ENCODE measurements at places on chromosomes 13 and 19.

GRCh38 chr19:12606796-12607195 lies 3.8 kb downstream of the ZNF490 start:
- no peak for DNase-seq

GRCh38 chr13:111856571-111856970 lies 210.4 kb upstream of the SOX1 start:
- DNase-seq: no peak

- DNase-seq: no peak
Observed at GRCh38 chr19:3119693-3120380, 16.0 kb upstream of the GNA15 start.

- no peak for DNase-seq
Observed at GRCh38 chr19:11693505-11694499, 44.9 kb downstream of the ZNF823 start.

- DNase-seq: no peak
Observed at GRCh38 chr19:50861496-50862286, 7.0 kb downstream of the KLK3 start.

GRCh38 chr19:44072543-44073401 lies 813 bp downstream of the ZNF284 start:
- DNase-seq: no peak

DNA sequence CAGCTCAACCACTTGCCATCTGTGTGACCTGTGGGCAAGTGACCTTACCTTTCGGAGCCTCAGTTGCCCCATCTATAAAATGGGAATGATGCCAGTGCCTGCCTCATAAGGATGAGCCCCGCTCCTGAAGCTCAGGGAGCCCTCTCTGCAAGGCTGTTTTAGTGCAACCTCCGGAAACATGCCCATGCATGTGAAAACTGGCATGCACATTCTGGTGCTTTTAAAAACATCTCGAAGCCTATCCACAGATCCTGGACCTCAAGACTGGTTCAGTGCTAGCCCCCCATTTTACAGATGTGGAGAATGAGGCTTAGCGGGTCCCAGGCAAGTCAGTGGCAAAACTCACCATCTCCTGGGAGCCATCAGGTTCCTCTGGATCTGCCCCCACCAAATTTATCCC lies 5.6 kb downstream of the CADM4 start:
- no peak for DNase-seq

GRCh38 chr19:40335855-40336600 lies 12.2 kb downstream of the C19orf47 start:
- no peak for DNase-seq

DNA sequence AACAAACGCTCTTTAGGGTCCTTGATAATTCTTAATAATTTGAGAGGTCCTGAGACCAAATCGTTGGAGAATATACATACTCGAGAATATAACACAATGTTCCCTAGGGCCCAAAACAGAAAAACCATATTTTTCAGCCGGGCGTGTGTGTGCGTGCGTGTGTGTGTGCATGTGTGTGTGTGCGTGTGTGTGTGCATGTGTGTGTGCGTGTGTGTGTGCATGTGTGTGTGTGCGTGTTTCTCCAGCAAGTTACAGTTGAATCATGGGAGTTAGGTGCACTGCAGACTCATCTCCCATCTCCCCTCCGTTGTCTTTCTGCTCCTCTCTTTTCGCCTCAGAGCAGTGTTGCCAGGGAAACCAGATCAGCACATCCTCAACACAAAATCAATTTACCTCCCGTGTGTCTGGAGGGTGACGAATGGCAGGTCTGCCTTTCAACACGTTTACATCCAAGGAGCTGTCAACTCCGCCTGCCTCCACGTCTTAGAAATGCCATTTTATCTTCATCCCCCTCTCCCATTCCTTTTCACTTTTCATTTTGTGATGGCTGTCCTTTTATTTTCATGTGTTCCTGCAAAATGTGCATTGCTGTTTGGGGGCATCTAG lies 8.3 kb upstream of the PNMA8B start:
- DNase-seq: no peak

- DNase-seq: no peak
Observed at GRCh38 chr19:46023311-46023779, 492 bp upstream of the PGLYRP1 start.

GRCh38 chr19:39038098-39038497 lies 5.7 kb upstream of the FBXO27 start:
- DNase-seq: peak; percentile 78

DNA sequence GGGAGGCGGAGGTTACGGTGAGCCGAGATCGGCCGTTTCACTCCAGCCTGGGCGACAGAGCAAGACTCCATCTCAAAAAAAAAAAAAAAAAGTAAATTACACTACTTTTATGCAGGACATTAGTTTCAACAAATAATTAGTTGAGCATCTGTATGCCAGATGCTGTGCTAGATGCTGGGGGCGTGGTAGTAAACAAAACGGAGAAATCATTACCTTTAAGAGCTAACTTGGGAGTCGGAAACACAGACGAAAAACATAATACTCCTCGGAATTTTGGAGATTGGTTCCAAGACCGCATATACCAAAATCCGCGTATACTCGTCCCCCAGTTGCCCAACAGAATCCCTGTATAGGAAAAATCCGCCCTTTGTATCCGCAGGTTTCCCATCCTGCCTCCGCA lies 1.3 kb upstream of the DUS3L start:
- no peak for DNase-seq

GRCh38 chr13:111253365-111253872 lies 67.0 kb upstream of the TEX29 start:
- no peak for DNase-seq

DNA sequence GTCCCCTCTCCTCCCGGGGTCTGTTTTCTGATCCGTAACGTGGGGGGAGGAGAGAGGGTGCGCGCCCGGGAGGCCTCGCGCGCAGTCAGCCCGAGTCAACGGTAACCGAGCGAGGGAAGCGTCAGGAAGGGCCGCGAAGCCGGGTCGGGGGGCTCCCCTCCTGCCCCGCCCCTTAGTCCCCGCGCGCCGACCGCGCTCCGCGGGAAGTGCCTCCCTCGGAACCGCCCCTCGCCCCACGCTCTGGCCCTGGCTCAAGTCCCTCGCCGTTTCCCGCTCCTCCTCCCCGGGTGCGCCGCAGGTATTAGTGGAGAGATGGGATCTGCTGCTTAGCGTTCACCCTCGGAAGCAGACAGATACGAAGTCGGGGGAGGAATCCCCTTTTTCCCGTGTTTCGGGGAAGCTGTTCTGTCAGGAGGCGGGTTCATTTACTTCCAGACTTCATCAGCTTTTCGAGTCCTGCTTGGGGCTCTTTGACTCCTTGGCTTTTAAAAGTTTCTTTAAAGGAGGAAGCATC lies 770 bp downstream of the HNRNPM start:
- peak; percentile 69 for DNase-seq

GRCh38 chr19:46639358-46640182 lies 3.6 kb upstream of the GNG8 start:
- DNase-seq: no peak

GRCh38 chr19:29564574-29565005 lies 38.8 kb downstream of the VSTM2B start:
- DNase-seq: no peak

DNA sequence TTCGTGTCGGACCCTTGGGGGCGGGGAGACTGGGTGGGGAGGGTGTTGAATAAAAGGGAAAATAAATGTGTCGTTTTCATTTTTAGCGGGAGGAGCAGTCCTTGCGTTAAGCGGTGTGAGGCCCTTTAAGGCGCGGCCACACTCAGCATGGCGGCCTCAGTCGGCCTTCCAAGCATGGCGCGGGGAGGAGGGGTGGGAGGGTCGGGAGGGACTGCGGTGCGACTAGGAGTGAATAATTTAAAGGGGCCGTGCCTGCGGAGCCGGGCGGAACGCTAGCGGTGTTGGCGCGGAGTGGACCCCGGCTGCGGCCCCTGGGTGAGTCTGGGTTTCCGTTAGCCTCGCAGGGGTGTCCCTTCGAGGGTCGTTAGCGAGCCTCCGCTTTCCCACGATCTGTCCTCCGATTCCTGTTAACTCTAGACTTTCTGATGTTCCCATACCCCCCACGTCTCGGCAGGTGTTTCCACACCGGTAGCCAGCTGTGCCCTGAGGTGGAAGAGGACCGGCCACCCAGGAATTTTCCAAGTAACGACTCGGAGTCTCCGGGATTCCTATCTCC lies 1.5 kb upstream of the PNPLA6 start:
- DNase-seq: peak; percentile 88

GRCh38 chr13:35784286-35784951 lies 307.9 kb upstream of the MAB21L1 start:
- no peak for DNase-seq

DNA sequence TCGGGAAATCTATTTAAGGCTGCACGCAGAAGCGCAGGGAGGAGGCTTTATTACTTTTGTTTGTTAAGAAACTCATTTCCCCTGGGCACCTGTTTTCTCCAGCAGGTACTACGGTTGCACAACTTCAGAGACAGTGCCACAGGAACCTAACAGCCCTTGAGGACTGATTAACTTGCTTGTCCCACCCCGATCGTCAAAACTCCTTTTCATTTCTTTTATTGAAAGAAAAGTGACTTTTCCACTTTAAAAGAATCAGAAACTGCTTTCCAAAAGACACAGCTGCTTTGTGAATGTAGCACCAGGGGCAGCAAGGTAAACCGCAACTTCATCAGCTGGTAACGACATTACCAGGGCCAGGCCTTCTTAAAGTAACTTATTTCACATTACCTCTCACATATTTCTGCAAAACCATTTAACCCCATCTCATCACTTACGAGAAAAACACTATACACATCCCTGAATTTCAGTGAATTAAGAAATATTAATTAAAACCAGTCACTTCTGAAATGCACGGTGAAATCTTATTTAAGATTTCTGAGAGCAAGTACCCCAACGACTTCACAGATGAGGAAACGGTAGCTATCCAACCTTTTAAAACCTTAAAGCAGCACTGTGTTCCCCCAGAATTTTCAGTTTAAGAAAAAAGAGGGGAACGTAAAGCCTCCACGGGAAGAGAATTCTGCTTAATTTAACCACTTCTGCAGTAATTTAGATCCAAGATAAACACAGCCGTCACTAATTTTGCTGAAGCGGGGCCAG lies 1.4 kb downstream of the ANKRD10 start:
- DNase-seq: no peak

- DNase-seq: peak; percentile 70
Observed at GRCh38 chr19:16325641-16326400, 1.2 kb downstream of the KLF2 start.

DNA sequence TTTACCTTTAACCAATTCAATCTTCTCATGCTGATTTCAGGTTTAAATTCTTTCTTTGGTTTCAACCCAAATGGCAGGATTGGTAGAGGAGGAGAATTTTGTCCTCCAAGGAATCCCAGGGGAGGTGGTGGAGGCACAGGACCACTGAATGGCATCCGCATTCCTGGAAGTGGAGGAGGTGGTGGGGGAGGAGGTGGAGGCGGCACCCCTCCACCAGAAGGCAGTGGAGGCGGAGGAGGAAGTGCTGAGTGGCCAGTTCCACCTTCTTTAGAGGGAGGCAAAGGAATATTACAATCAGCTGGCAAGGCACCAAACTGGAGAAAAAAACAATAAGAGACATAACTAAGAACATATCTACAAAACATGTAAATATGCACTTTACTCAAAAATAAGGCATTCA lies 192.9 kb downstream of the DIAPH3 start:
- no peak for DNase-seq

DNA sequence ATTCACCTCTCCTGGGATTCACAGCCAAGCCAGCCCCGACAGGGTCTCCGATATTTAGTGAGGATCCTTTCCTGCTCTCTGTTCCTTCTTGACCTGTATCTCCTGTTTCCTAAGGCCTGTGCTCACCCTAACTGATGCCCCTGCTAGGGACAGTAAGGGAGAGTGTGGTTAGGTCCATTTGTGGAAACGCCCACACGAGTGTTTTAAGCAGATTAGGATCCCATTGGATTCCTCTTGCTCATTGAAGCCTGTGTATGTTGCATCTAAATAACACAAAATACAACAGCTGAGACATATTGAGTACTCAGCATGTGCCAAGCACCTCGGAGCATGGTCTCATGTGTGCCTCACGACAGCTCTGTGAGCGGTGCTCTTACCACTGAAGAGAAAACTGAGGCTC lies 64.9 kb downstream of the EFNB2 start:
- DNase-seq: no peak

DNA sequence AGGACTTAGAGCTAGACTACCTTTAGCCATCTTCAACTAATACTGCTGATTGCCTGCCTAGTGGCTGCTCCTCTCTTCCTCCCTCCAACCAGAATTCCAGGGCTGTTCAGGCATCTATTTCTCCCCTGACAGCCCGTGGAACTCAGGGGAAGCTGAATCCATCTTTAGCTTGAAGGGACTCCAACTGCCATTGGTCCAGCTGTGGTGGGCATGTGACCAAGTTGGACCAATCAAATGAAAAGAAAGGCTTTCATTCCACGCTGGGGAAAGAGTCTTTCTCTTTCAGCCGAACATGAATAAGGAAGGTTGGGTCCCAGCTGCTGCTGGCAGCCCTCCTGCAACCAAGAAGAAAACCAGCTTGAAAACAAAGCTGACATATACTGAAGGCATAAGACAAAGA lies 168.5 kb upstream of the OBI1 start:
- no peak for DNase-seq
